ENCODE measurements at places on chromosomes 1 and 21. TPM values are rescaled to one million over a fixed set of nuclear protein-coding genes. Genes with fewer than 3 reads are reported as not detected.

DNA sequence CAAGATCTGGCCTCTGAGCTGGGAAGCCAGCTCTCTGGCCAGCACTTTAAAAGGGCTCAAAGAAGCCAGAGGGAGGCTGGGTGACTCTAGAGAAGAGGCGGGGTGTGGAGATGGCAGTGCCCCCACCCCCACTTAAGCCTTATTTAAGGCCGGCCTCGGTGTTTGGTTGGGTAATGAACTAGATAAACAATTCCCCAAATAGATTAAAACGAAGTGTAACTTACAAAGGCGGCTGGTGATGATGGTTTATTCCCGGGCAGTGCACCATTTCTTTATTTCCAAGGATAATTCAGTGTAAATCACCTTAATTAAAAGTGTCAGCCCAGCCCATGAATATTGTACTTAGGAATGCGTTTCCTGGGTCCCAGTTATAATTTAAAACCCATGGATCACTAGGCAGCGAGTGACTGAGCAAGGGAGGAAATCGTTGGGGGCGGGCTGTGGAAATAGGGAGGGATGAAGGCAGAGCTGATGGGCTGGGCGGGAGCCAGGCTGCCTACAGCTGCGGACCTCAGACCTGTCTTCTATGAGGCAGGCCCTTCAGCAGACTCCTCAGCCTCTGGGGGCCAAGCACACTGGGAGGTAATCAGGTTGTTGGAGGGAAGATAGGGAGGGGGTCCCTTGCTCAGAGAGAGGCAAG lies 54.9 kb downstream of the TMEM53 start:
- peak; percentile 37 for DNase-seq

DNA sequence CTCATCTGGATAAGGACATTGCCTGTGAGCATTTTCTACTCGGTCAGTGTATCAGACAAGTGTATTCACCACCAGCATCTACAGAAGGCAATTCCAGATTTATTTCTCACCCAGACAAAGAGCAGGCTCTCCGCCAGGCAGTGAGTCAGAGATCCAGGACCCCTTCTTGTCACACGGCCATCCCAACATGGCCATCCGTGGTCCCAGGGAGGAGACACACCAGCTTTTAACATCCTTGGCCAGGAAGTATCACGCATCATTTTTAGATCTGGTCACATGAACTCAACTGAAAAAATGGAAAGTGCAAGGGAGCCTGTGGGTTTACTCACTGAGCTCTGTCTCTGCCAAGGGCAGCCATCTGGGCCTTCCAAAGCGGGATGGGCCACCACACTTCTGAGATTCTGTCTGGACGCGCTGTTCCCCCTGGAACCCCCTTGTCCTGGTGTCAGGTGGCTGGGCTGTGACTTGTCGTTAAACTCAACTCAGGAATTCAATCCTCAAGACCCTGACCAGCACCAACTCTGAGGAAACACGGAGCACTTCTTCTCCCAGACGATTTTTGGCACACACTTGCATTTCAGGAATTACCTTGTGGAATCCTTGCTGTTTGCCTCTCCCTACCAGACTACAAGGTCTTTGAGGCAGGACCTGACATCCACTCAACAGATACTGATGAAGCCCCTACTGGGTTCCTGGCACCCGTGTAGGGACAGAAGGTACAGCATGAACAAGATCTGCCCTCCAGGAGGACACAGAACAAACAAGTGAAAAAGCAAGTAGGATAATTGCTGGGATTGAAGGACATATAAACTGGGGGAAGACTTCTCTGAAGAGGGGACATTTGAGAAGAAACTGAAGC lies 21.6 kb upstream of the CCSAP start:
- DNase-seq: no peak

Gene INAVA
- 7.7 TPM for polyA plus RNA-seq

- no peak for DNase-seq
Measured at GRCh38 chr1:206716870-206717673, 32.4 kb downstream of the MAPKAPK2 start.

- no peak for DNase-seq
Measured at GRCh38 chr1:162217706-162218105, 148.2 kb downstream of the NOS1AP start.

Measured in muscle of back (tissue), 13 donors.